ENCODE measurements at places on chromosomes 5 and 9. TPM values are rescaled to one million over a fixed set of nuclear protein-coding genes. Genes with fewer than 3 reads are reported as not detected.

Gene N4BP3
- polyA plus RNA-seq: 3.8 TPM

Gene ZDHHC11B
- 0.93 TPM for polyA plus RNA-seq

Gene PTGDS
- polyA plus RNA-seq: 18.6 TPM

Gene NUTM2G
- not detected for polyA plus RNA-seq

Gene C5orf52
- not detected for polyA plus RNA-seq

Gene C5orf58
- polyA plus RNA-seq: not detected

Gene PCAT7
- polyA plus RNA-seq: 0.18 TPM

Gene SREK1IP1
- 20.5 TPM for polyA plus RNA-seq

Gene ITK
- 0.90 TPM for polyA plus RNA-seq

Gene UBE2QL1
- 2.3 TPM for polyA plus RNA-seq
